Inflammatory macrophage treated with lipopolysaccharide for 1 hour (primary cell): ENCODE measurements at places on chromosomes 2 and 18.

- no peak for DNase-seq
Measured at GRCh38 chr18:36744261-36744876, 84.4 kb downstream of the TPGS2 start.

- no peak for DNase-seq
Measured at GRCh38 chr18:577643-578375, 2.4 kb upstream of the CETN1 start.

DNA sequence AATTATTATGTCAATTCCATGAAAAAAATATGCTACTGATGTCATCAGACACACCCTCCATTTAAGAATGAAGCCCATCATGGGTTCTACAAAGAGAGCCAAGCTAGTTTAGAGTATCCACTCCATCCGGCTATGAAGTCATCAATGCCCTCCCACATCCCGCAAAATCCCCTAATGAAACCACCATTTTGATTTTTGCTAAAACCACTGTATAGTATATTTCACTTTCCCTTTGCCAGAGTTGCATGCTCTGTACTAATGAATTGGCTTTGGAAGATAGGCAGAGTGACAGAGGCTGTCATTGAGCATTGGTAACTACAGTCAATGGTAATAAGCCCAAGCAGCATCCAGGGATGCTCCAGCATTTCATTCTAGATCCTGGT is 118.6 kb downstream of the ANKRD44 start:
- peak; percentile 61 for DNase-seq

DNA sequence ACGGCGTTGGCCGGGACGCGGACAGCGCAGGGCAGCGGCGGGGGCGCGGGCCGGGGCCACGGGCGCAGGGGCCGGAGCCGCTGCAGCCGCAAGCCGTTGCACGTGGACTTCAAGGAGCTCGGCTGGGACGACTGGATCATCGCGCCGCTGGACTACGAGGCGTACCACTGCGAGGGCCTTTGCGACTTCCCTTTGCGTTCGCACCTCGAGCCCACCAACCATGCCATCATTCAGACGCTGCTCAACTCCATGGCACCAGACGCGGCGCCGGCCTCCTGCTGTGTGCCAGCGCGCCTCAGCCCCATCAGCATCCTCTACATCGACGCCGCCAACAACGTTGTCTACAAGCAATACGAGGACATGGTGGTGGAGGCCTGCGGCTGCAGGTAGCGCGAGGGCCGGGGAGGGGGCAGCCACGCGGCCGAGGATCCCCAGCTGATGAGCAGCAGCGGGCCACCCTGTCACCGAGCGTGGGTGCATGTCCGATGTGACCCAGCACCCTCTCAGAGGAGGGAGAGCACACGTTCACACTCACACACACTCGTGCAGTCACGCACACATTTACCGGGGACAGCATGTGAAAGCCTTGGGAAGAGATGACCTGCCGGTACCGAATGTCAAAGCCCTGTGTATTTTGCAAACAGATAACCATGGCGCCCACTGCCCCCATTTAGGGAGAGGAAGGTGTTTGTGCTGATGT is 4.2 kb downstream of the GDF7 start:
- DNase-seq, result no peak

DNA sequence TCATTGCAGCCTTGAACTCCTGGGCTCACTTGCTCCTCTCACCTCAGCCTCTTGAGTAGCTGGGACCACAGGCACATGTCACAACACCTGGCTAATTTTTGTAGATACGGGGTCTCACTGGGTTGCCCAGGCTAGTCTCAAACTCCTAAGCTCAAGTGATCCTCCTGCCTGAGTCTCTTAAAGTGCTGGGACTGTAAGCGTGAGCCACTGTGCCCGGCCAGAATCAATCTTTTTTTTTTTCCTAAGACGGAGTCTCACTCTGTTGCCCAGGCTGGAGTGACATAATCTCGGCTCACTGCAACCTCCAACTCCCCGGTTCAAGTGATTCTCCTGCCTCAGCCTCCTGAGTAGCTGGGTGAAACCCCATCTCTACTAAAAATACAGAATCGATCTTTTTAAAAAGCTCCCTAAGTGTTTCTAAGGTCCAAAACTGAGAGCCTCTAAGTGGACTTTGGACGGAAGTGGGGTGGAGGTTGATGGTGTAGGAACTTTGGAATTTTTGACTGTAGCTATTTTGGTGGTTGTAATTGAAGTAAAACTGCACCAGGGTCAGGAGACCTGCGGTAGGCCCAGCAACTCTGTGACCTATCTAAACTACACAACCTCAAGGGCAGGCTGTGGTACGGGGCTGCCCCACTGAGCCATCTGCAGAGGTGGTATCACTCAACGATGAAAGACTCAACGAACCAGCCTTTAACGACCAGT is 82.9 kb downstream of the POLR1A start:
- DNase-seq, result no peak

GRCh38 chr2:173159791-173160463 is 84.3 kb downstream of the MAP3K20 start:
- peak; percentile 95 for DNase-seq

- no peak for DNase-seq
Measured at GRCh38 chr2:168525020-168525419, 68.9 kb downstream of the CERS6 start.

- peak; percentile 9 for DNase-seq
Measured at GRCh38 chr18:51668101-51668500, 470.6 kb upstream of the MEX3C start.

- DNase-seq, result no peak
Measured at GRCh38 chr2:136236019-136236418, 118.1 kb upstream of the CXCR4 start.

DNA sequence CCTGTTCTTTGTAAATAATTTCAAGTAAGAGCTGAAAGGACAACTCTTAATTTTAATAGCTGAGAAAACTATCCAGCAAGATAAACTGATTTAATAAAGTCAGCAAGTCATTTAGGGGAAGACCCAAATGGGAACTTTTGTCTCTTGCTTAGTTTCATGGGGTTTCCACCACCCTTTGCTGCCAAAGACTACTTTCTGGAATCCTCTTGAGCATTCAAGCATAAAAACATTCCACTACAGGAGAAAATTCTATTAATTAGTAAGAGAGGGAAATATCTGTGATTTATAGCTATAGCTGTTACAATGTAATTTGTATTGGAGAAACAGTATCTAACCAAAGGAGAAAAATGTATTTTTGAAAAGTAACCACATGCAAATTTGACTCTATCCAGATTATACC is 20.6 kb downstream of the EFEMP1 start:
- DNase-seq, result no peak

GRCh38 chr2:168641636-168642035 is 160.8 kb upstream of the NOSTRIN start:
- no peak for DNase-seq

DNA sequence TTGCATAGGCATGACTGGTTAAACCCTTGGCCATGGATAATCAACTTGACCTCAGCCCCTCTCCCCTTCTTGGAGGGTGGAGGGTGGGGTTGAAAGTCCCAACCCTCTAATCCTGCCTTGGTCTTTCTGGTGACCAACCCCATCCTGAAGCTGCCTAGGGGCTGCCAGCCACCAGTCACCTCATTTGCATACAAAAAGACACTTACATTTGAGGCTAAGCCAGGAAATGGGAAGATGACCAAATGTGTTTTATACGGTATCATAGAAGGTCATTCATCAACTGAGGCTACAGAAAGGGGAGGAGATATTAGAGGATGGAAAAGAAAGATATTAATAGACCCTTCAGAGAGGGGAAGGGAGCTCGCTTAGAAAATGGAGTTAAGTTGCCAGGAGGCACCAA is 96.8 kb downstream of the NCK2 start:
- no peak for DNase-seq

DNA sequence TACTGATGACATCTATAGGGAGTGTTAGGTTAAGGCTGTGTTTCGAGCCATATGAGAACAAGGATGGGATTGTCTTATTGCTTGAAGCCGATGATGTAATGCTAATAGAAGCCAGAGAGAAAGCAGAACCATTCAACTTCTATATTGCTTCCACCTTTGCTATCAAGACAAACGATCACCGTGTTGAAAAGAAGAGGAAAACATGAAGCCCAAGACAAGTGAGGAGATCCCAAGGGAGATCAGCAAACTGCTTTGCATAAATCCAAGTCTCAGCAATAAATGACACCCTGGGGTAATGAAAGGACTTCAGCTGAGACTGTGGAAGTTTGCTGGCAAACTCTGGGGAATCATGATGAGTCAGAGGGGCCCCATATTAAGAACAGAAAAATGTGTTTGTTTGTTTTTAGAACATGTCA is 206.2 kb downstream of the NCKAP5 start:
- DNase-seq, result no peak

- no peak for DNase-seq
Measured at GRCh38 chr2:219581346-219581745, 9.2 kb downstream of the INHA start.

- DNase-seq, result no peak
Measured at GRCh38 chr2:120229341-120229740, 6.1 kb upstream of the TMEM185B start.

DNA sequence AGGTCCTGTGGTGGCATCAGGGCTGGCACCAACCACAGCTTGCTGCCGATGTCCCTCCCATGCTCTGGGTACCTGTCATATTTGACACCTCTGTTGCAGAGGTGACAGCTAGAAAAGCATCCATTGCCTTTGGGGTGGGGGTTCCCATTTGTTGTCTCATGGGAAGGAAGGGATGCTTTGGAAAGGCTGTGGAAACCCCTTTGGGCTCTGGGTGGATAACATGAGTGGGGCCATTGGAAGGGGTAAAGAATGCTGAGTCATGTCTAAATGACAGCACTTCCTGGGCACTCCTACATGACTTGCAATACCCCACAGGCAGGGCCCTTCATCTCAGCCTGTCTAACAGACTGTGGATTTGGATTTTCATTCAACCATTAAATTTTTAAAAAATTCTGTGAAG is 27.8 kb downstream of the CTIF start:
- no peak for DNase-seq

- no peak for DNase-seq
Measured at GRCh38 chr2:233003658-233004555, 9.1 kb downstream of the NGEF start.

DNA sequence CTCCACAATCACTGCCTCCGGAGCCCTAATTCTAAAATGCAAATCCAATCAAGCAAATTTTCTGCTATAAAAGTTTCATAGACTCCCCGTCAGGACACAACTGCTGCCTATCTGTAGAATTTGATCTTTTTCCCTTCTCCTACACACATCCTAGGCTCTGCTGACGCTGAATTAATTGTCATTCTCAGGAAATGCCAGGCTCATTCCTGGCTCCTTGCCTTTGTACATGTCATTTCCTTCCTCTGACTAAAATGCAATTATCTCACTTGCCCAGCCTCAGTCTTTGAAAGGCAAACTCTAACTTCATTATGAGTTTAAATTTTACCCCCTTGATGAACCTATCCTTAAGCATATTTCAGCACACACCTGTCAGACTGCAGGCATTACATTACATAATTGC is 844.9 kb upstream of the CRIM1 start:
- DNase-seq, result no peak

GRCh38 chr2:121875585-121876185 is 120.2 kb downstream of the TSN start:
- DNase-seq, result no peak
